Activated effector memory CD4-positive, alpha-beta T cell treated with anti-CD3 and anti-CD28 coated beads, Interleukin-2, amount 50 U/mL, for 16 hours (primary cell): ENCODE measurements at places on chromosomes 13 and 19.

- DNase-seq: peak; percentile 78
Observed at GRCh38 chr19:5974721-5975387, 3.1 kb downstream of the RANBP3 start.

DNA sequence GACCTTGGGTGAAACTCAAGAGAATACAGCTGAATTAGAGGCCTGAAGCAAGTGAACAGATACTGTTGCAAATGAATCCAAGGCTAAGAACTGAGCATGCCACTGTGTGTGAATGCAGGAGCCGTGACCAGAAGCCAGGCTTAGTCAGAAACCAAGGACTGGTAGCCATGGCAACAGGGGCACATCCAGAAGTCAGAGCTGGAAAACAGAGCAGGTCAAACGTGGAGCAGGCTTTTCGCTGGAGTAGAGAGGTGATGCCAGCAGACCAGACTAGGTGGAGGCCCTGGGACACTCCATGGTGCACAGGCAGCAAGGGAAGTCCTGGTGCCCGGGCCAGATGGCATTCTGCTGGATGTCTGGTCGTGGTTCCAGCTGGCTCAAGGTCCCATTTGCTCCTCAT, 564.1 kb downstream of the PCDH9 start:
- no peak for DNase-seq

DNA sequence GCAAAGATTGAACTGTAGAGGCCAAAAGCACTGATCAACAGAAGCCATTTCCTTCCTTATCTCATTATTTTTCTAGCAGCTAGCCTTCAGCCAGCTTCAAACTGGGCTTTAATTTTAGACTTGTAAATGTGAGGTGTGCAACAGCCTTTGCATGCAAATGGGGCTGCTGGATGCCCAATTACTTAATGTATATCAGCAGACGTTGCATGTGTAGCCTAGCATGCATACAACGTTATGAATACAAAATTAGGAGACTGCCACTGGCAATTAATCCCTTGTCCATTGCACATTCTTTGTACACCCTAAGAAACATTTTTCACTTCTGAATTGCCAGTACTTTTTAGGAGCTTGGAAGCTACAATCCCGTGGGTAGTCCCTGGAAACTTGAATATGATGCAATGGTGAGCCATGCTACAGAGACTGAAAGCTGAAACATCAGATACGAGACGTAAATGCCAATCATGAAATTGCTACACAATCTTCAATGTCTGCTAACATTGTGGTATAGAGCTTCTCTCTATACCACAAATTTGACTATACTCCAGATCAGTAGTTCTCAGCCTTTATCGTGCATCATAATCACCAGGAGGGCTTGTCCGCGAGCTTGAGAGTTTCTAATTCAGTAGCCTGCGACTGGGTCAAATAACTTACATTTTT, 20.2 kb downstream of the EPSTI1 start:
- no peak for DNase-seq

DNA sequence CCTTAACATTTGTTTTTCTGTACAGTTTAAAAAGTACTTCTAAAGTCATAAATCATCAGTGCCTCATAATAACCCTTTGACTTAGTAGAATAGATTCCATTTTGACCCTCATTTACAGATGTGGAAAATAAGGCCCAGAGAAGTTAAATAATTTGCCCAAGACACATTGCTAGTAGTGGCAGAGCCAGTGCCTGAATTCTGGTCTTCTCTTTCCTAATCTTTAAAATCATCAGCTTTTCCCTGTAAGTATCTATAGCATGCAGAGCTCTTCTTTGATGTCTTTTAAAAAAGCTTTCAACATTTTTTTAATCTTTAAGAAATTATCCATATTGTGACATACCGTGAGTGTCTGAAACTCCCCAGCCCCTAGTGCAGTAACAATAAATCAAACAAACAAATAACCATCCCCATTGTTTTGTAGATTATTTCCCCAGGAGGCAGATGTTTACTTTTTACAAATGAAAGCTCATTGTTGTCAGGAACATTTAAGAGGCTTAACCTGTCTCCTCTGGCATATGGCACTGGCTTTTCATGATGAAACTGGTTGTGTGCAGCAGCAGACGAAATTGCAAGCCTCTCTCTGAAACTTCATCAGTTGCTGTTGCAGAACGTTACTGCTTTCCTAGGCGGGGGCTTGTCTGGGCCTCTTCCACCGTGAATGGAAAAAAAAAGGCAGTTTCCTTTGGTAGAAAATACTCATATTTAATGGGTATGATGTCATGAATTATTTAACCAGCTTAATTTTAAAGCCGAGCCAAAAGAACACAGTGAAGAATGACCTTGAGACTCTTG, 31.7 kb upstream of the PCDH8 start:
- no peak for DNase-seq

DNA sequence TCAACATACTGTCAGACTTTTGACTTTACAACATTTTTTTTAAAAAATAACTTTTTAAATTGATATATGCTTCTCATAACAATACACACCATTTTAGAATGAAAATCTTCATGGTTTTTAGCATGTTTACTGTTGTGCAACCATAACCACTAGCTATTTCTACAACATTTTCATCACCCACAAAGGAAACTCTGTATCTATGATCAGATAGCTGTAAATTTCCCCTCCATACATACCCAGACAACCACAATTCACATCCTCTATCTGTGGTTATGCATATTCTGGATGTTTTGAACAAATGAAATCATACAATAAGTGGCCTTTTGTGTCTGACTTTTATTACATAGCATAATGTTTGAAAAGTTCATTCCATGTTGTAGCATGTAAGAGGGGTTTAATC, 1666.0 kb downstream of the EFNB2 start:
- no peak for DNase-seq

GRCh38 chr13:21233086-21233485, 56.6 kb downstream of the MRPL57 start:
- DNase-seq: no peak

GRCh38 chr13:22740264-22740663, 440.5 kb upstream of the SGCG start:
- DNase-seq: no peak

DNA sequence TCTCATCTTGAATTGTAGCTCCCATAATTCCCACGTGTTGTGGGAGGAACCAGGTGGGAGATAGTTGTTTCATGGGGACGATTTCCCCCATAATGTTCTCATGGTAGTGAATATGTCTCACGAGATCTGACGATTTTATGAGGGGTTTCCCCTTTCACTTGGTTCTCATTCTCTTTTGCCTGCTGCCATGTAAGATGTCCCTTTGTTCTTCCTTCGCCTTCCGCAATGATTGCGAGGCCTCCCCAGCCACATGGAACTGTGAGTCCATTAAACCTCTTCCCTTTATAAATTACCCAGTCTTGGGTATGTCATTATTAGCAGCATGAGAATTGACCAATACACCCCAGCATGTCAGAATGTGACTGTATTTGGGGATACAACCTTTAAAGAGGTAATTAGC, 3.9 kb upstream of the FPR1 start:
- no peak for DNase-seq

DNA sequence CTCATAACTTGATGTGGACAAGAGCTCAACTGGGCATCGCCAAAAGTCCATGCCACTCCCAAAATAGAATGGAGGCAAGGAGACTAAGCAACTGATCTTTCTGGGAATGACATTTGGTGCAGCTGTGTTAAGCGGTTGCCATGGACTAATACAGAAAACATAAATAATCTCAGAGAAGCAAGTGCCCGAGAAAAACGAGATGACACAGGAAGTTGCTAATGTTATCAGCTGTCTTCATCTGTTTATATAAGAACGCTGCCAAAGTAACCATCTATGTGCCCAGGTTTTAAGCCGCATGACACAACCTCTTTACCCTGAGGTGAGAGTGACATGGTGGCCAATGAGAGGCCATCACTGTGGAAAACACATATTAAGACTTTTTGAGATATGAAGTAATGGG, 54.9 kb upstream of the SACS start:
- DNase-seq: no peak

GRCh38 chr13:74193391-74193790, 59.2 kb upstream of the KLF12 start:
- DNase-seq: no peak

GRCh38 chr13:40350283-40350992, 316.0 kb downstream of the FOXO1 start:
- DNase-seq: no peak

GRCh38 chr13:110620596-110620995, 5.3 kb downstream of the NAXD start:
- DNase-seq: no peak

GRCh38 chr13:40813667-40814454, 24.4 kb downstream of the SLC25A15 start:
- no peak for DNase-seq

GRCh38 chr13:111534751-111535522, 214.5 kb downstream of the TEX29 start:
- DNase-seq: no peak

DNA sequence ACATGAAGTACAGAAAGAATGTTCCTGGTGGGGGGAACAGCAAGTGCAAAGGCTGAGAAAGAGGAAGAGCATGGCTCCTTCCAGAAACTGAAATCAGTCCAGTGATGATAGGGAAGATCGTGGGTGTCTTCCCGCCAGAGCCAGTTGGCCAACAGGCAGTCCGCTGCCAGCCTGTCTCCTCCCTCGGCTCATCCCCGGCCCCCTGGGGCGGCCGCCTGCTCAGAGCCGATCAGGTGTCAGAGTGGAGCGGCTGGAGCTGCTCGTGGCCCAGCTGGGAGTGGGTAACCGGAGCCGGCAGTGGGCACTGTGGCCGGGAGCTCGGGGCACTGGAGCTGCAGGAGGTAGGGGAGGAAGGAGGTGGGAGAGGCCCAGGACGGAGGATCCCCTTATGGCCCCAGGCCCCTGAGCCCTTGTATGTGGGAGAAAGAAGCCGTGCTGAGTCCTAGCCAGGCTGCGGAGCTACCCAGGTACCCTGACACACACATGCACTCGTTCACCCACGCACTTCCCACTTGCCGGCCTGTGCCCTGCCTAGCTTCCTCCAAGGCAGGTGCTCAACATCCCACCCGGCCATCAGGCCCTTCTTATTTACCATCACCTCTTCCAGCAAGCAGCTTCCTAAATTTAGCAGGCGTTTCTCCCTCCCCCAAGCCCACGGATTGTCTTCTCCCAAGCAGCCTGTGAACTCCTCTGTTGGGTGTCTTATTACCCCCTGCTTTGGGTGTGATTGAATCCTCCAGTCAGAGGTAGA, 1.7 kb downstream of the ANKRD24 start:
- no peak for DNase-seq

GRCh38 chr19:54376610-54377285, 12.0 kb upstream of the LAIR1 start:
- no peak for DNase-seq

DNA sequence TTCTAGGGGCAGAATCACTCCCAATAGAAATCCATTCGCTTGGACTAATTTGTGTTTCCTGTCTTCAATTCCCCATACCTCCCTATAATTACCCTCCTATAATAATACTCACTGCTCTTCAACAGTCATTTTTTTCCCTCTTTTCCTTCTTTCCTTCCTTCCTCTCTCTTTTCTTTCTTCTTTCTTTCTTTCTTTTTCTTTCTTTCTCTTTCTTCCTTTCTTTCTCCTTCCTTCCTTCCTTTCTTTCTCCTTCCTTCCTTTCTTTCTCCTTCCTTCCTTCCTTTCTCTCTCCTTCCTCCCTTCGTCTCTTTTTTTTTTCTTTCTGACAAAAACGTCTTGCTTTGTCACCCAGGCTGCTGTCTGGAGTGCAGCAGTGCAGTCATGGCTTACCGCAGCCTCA, 8.0 kb downstream of the KLK5 start:
- no peak for DNase-seq

- DNase-seq: no peak
Observed at GRCh38 chr13:33918199-33918932, 100.4 kb downstream of the RFC3 start.

GRCh38 chr19:18989316-18989715, 44.0 kb downstream of the SUGP2 start:
- no peak for DNase-seq

DNA sequence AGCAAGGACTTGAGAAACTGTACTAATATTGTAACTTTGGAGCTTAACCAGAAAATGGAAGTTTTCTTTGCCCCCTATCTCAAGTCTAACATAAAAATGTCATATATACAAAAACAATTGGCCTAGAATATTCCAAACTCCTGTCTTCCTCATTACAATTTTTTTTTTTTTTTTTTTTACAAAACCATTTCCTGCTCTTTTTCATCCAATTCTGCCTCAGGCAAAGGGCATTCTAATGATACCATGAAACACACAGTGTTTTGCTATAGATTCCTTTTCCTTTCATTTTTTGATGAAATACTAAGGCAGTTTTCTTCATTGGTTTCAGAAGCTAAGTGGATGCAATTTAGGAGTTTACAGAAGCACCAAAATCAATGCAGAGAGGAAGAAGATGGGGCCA, 119.7 kb downstream of the LHFPL6 start:
- no peak for DNase-seq

- DNase-seq: no peak
Observed at GRCh38 chr19:3778899-3779723, 7.1 kb downstream of the MATK start.

GRCh38 chr13:52899206-52899605, 50.8 kb upstream of the PCDH8 start:
- no peak for DNase-seq

DNA sequence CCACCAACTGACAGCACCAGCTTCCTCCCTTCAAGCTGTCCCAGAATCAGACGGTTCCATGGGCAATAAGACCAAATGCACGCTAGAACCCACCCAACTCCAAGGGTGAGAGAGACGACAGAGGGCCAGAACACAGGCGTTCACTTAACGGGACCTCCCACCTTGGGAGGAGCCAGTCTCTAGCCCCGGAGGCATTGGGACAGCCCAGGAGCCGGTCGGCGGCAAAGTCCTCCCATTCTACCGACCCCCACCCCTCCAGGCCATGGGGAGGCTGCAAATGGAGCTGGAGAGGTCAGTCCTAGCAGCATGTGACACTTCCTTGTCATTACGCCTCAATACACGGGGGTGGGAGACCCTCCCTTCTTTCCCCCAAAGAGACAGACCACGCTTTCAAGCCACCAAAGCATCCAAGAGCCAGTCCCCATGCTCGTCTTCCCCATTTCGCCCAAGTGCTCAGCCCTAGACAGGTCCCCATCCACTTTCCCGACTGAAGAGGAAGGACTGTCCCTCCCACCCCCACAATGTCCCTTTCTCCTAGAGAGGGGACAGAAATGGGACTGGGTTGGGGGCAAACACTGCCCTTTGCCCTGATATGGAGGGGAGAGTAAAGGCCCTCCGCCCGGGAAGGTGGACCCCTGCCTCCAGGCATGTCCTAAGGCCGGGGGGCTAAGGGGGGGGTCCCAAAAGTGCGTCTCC, 964 bp downstream of the KHSRP start:
- peak; percentile 80 for DNase-seq

GRCh38 chr13:52348071-52348470, 57.9 kb downstream of the THSD1 start:
- DNase-seq: no peak

DNA sequence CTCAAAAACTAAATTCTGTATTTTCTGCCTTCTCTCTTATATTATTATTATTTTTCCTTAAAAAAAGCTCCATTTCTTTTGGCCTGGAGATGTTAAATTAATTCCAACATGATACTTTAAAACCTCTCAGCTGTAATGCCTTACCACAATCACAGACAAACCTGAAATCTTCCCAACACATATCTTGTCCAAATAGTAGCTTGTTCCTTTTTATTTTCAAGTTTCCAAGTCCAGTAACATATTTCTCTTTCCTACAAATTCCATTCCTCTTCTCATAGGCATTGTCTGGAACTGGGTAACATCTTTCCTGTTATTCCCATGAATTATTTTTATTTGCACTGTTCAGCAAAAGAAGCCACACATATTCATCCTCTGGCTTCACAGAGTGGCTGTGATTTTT, 137.0 kb downstream of the SLITRK6 start:
- DNase-seq: no peak
